ENCODE measurements at places on chromosomes 3 and 15. TPM values are rescaled to one million over a fixed set of nuclear protein-coding genes. Genes with fewer than 3 reads are reported as not detected.

DNA sequence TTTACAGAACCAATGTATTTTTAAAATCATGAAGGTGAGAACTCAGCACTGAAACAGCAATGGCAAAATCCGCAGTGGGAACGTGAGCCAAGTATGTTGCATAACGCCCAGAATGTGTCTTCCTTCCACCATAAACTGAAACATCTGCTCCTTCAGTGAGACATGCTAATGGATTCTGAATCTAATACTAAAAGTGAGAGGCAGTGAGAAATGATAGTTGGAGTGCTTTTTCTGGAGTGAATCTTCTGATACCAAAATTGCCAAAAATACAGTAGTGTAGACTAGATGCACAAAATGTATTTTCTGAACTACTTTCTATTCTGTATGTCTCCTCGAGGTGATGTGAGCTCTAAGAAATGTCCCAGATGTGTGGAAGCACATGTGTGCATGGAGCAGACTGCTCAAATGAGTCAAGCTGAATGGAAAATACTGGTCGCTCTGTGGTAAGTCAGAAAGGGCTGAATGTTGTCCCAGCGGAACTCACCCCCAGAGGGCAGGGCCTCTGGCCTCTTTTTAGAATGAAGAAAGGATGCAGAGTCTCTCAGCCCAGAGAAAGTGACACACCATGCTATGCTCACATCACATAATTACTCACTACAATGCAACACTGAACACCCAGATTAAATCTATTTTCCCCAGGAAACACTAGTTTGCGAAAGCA is 73.0 kb downstream of the ATP10A start:
- no peaks in the 10 kb centered on the region for H3K36me3 ChIP-seq
- H3K27ac ChIP-seq = no peak overlapping the region
- peaks cover 4% of the 10 kb centered on the region for H3K27me3 ChIP-seq
- no peak overlapping the region for H3K4me3 ChIP-seq

- peaks cover 43% of the 10 kb centered on the region for H3K36me3 ChIP-seq
- DNase-seq = no peak
- no peak overlapping the region for H3K27ac ChIP-seq
Observed at GRCh38 chr3:45950686-45951600, 7.7 kb downstream of the CXCR6 start.

Gene CHRNA5
- total RNA-seq = 2.3 TPM

Gene ZNF620
- total RNA-seq = 7.5 TPM

DNA sequence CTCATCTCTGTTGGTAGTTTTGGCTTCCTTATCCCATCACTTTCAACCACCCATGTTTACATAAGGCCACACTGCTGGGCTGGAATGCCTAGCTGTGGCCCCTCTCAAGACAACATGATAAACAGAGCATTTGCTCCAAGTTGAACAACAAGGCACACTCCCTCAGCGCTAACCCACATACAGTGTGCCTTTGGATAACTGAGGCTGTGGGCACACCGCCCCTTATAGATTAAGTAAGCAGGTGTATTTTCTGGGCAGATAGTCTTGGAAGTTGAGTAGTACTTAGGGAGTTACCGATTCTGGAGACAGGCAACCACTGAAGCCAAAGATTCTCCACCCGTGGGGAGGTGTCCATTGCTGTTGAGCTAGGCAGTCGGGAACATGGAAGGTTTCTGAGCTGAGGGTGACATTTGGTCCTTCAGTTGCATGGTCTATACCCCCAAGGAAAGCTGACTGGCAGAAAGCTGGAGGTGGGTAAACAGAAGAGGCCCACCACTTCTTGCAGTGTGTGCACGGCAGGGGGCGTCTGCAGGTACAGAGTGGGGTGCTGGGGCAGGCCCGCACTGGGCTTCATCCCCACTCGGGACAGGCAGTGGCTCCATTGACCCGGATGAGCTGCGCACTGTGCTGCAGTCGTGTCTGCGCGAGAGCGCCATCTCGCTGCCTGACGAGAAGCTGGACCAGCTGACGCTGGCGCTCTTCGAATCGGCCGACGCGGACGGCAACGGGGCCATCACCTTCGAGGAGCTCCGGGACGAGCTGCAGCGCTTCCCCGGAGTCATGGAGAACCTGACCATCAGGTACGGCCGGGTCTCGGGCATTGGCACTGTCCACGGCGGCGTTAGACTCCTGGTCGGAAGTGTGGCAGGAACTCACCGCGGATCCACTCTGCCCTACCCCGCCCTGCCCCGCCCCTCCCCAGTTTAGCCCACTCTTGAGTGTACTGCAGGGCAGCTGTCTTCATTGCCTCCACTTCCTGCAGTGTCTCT is 16.8 kb downstream of the NOX5 start:
- H3K4me1 ChIP-seq = no peaks in the 10 kb centered on the region
- no peaks in the 10 kb centered on the region for H3K36me3 ChIP-seq
- peaks cover 4% of the 10 kb centered on the region for H3K27me3 ChIP-seq
- H3K27ac ChIP-seq = no peak overlapping the region

GRCh38 chr3:152184971-152185686 is 83.6 kb upstream of the MBNL1 start:
- H3K27me3 ChIP-seq = no peaks in the 10 kb centered on the region
- no peak for DNase-seq
- no peak overlapping the region for H3K4me3 ChIP-seq
- peaks cover 3% of the 10 kb centered on the region for H3K4me1 ChIP-seq

DNA sequence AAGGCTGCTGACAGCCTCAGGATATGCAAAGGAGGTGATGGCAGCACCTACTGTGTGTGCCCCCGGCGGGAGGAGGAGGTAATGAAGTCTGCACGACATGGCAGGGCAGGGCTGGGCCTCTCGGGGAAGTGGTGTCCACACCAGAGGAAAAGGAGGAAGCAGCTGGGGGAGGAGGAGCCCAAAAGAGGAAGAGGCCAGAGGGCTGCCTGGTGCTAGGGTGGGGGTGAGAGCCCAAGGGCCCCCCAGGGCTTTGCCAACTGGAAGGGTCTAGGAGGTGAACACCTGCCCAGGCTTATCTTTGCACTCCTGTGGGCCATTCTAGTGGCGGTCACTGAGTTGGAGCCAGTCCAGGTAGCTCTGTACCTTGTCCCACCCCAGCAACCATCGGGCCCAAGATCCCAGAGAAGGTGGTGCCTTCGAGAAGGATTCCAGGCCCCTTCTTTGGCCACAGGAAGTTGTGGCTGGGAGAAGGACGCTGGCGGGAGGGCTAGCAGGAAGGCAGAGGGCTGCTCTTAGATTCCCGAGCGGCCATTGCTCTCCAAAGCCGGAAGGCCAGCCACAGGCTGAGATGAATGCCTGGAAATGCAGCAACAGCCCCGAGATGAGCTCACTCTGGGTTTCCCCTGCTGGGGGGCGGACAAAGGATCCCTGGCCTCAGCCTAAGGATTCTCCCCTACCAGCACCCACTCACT is 7.0 kb downstream of the GNAI2 start:
- H3K36me3 ChIP-seq = no peaks in the 10 kb centered on the region
- no peak overlapping the region for H3K4me3 ChIP-seq
- H3K4me1 ChIP-seq = peaks cover 27% of the 10 kb centered on the region
- peak overlapping the region; percentile 38 for H3K27ac ChIP-seq
- H3K27me3 ChIP-seq = no peaks in the 10 kb centered on the region

DNA sequence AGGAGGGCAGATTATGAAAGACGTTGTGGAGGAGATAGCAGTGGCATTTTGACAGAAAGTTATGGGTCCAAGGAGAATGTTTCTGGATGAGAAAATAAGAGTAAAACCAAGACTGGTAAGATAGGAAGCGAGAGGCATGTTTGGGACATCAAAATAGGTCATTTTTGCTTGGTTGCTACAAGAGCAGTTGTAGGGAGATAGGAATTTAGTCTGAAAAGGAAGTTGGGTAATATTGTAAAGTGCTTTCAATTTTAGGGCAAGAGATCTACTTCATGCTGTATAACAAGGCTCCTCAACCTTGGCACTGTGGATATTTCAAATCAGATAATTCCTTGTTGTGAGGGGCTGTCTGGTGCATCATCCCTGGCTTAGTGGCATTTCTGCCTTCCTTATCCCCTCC is 118.0 kb upstream of the DPH6 start:
- no peaks in the 10 kb centered on the region for H3K27me3 ChIP-seq
- no peaks in the 10 kb centered on the region for H3K36me3 ChIP-seq
- H3K27ac ChIP-seq = no peak overlapping the region
- peaks cover 24% of the 10 kb centered on the region for H3K4me1 ChIP-seq
- peak; percentile 53 for DNase-seq

GRCh38 chr15:61654918-61655317 is 405.3 kb downstream of the VPS13C start:
- no peaks in the 10 kb centered on the region for H3K27me3 ChIP-seq
- no peak for DNase-seq
- H3K27ac ChIP-seq = no peak overlapping the region
- H3K36me3 ChIP-seq = no peaks in the 10 kb centered on the region
- no peak overlapping the region for H3K4me3 ChIP-seq

Gene INSYN1
- total RNA-seq = 15.8 TPM

DNA sequence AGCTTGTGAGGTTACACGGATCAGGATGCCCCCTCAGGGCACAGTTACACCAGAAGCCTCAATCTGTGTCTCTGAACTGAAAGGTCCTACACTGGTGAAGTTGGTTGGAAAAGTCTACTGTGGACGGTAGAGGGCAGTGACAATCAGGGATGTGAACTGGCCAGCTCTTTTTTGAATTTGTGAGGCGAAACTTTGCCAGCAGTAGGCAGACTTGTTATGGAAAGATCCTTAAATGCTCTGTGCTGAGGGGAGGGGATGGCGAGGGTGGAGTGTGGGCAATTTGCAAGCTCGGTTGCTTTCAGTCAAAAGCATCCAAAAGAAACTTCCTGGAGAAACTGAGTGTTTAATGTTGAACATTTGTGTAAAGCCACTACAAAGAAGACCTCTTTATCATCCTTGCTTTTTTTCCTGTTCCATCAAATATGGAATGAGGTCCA is 127.4 kb upstream of the ABHD17C start:
- peaks cover 22% of the 10 kb centered on the region for H3K27me3 ChIP-seq
- H3K27ac ChIP-seq = no peak overlapping the region
- H3K36me3 ChIP-seq = no peaks in the 10 kb centered on the region
- peaks cover 8% of the 10 kb centered on the region for H3K4me1 ChIP-seq

- no peak for DNase-seq
- H3K4me3 ChIP-seq = no peak overlapping the region
- H3K4me1 ChIP-seq = no peaks in the 10 kb centered on the region
- H3K27ac ChIP-seq = no peak overlapping the region
- H3K27me3 ChIP-seq = peaks cover 19% of the 10 kb centered on the region
Observed at GRCh38 chr15:65986416-65986815, 117.1 kb downstream of the RAB11A start.

- DNase-seq = no peak
- H3K4me3 ChIP-seq = no peak overlapping the region
Observed at GRCh38 chr3:59001675-59002074, 48.1 kb downstream of the CFAP20DC start.

Gene ALCAM
- 17.1 TPM for total RNA-seq

Gene TP63
- not detected for total RNA-seq

GRCh38 chr3:149790268-149790667 is 2.1 kb downstream of the ANKUB1 start:
- H3K27me3 ChIP-seq = peaks cover 7% of the 10 kb centered on the region
- H3K4me3 ChIP-seq = no peak overlapping the region
- no peak for DNase-seq
- no peaks in the 10 kb centered on the region for H3K36me3 ChIP-seq
- no peak overlapping the region for H3K27ac ChIP-seq

Gene RTP1
- total RNA-seq = not detected

DNA sequence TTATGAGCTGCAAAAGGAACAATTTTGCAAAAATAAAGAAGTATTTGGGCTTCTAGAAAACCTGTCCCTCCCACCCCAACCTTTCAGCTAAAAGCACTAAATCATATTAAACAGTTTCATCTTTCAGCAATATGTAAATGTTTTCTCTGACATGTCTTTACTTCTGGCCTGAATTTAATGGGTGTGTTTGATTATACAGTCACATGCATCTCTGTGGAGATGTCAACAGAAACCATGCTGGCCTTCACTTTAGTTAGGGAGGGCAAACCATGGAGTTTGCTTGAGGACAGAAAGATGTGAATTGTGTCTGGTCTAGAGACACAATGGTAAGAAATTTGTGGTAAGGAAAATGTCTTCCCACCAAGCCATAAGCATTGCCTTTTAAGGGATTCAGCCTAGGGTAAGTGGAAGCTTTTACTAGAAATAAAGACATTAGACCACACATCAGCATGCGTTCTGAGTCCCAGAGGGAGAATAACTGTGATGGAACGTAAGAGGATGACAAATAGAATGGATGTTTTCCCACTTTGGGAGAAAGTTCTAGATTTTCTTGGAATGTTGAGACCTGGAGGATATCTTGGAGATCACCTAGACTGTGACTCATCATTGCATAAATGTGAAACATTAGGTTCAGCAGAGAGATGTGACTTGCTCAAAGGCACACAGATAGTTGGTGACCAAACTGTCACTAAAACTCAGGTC is 68.9 kb downstream of the ST8SIA2 start:
- no peak for DNase-seq
- no peaks in the 10 kb centered on the region for H3K36me3 ChIP-seq
- H3K27me3 ChIP-seq = no peaks in the 10 kb centered on the region

DNA sequence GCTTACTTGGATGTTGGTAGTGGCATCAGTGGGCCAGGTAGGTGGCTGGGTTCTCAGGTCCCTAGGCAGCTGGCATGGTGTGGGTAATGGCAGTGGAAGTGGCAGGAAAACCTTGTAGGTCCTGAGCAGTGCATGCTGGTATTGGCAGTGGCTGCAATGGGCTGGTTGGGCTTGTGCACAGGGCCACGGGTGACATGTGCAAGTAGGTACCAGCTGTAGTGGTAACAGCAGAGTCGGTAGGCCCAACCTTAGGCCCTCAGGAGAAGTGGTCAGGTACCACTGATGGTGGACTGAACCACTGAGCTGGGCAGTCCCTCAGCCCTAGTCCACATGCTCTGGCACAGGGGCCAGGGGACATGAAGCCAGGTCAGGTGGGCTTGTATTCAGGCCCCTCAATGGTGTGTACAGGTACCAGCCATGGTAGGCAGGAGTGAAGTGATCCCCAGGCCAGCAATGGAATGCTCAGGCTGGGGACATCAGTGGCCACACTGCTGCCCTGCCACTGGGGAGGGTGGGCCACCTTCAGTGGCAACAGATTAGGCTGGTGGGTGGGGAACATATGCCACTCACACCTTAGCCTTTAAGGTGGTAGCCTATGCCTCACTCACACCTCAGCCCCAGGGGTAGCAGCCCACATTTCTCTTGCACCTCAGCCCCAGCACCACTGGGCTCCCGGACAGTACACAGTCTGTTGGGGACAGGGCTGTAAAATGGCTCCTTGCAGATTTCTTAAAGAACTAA is 118.1 kb downstream of the LRRK1 start:
- H3K4me3 ChIP-seq = no peak overlapping the region
- no peaks in the 10 kb centered on the region for H3K4me1 ChIP-seq
- H3K36me3 ChIP-seq = no peaks in the 10 kb centered on the region
- H3K27me3 ChIP-seq = no peaks in the 10 kb centered on the region
- H3K27ac ChIP-seq = no peak overlapping the region
- no peak for DNase-seq

GRCh38 chr3:155443815-155444214 is 150.3 kb upstream of the STRIT1 start:
- H3K4me3 ChIP-seq = no peak overlapping the region
- H3K4me1 ChIP-seq = no peaks in the 10 kb centered on the region
- no peak for DNase-seq
- no peak overlapping the region for H3K27ac ChIP-seq
- H3K27me3 ChIP-seq = no peaks in the 10 kb centered on the region

Data from cardiac muscle cell (in vitro differentiated cells and primary cell).